ENCODE measurements at places on chromosomes 7 and 10. TPM values are rescaled to one million over a fixed set of nuclear protein-coding genes. Genes with fewer than 3 reads are reported as not detected.

PRPS1L1 gene
- total RNA-seq, result not detected

H2AZ2 gene
- 258 TPM for total RNA-seq

ADGRA1 gene
- total RNA-seq, result 0.03 TPM

TYW1B gene
- total RNA-seq, result 3.0 TPM

CDNF gene
- total RNA-seq, result 0.85 TPM

SCIN gene
- 0.70 TPM for total RNA-seq

STRIP2 gene
- total RNA-seq, result 7.9 TPM

ARID5B gene
- total RNA-seq, result 2.8 TPM

RASSF4 gene
- total RNA-seq, result 1.5 TPM

IKZF5 gene
- total RNA-seq, result 7.6 TPM
